ENCODE measurements at places on chromosomes 1 and 21.

- DNase-seq: no peak
Measured at GRCh38 chr1:42767510-42768000, 506 bp downstream of the C1orf50 start.

GRCh38 chr1:216997831-216998230, 274.6 kb upstream of the ESRRG start:
- no peak for DNase-seq

DNA sequence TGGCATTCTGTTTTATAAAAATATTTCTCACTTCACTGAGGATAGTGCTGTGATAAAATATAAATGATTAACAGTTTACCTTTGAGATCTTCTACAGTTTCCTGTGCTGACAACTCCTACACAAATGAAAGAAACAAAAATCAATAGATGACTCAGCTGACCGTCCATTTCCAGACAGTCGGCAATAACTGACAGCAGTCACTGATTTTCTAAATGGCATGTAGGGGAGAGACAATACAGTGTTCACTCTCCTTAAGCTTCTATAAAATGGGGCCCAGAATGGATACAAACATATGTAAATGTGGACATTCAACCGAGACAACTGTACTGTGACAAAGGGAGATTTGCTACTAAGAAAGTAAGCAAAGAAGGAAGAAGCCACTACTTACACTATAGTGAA, 34.3 kb downstream of the PCNX2 start:
- no peak for DNase-seq

DNA sequence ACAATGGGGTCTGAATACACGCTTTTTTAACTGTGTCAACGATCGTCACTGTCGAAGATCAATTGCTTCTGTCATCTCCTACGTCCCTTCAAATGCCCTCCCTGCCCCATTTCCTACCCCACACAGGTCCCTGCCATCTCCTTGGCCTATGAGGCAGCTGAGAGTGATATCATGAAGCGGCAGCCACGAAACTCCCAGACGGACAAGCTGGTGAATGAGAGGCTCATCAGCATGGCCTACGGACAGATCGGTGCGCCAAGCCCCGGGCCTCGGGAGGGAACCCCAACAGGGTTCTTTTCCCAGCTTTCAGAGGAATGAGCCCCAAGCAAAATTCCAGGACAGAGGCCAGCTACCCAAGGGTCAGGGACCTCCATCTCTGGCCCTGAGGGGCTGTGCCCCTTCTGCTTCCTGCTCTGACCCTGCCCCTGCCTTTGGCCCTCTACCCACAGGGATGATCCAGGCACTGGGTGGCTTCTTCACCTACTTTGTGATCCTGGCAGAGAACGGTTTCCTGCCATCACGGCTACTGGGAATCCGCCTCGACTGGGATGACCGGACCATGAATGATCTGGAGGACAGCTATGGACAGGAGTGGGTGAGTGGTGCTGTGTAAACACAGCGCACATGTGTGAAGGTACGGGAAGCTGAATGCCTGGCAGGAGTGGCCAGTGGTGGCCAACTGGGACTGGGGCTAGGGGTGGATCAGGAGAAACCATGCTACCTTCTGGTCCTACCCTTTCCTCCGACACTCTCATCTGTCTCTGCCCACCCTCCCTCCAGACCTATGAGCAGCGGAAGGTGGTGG, 15.1 kb upstream of the ATP1A4 start:
- no peak for DNase-seq

DNA sequence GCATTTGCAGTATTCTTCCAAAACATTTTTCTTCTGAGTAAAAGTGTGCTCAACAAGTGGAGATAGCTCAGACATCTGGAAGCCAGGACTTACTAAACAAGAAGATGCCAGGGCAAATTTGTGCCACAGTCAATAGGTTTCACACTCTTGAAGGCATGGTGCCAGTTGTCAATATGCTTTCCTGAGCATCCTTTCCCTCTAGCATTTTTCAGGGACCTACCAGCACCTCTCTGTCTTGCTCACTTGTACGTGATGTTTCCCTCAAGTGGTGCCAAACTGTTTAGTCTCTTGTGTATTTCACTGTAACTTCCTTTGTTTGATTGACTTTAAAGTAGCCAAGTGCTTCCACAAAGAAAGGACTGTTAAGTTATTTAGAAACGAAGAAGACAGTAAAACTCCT, 194.0 kb upstream of the SGIP1 start:
- DNase-seq: no peak

GRCh38 chr1:91981996-91982609, 32.9 kb downstream of the BRDT start:
- DNase-seq: no peak

DNA sequence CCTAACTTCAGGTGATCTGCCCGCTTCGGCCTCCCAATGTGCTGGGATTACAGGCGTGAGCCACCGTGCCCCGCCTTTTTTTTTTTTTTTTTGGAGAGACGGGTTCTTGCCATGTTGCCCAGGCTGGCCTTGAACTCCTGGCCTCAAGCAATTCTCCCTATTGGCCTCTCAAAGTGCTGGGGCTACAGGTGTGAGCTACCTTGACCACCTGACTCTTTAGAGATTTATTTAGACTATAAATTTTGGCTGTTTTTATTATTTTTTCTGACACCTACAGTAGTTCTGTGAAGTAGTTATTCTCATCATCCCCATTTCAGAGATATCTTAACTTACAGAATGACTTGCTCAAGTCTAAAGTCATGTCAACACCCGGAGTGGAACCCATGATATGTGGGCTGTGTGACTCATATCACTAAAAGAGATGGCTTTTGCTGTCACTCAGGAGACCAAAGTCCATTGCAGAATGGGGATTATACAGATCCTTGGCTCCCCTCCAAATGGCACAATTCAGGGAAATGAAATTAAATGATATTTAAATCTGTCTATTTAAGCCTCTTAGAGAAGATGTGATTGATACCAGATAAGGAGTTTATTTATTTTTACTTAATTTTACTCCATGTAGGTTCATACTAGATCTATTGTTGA, 93.2 kb downstream of the CTH start:
- DNase-seq: no peak

DNA sequence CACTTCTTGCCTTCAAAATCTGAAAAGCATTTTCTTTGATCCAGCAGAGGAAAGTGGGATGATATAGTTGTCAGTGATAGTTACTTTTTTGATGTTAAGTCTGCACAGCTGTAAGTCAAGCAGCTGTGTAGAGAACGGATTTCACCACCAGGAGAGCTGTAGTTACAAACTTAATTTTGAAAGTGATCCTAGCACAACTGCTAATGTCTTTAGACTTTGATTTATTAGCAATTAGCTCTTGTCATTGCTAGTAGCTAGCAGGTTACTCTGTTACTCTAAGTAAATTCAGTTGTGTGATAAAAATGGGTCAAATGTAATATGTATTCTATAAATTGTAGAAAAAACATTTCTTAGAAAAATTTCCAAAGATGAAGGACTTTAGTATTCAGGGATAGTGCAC, 46.0 kb downstream of the ALG6 start:
- no peak for DNase-seq

DNA sequence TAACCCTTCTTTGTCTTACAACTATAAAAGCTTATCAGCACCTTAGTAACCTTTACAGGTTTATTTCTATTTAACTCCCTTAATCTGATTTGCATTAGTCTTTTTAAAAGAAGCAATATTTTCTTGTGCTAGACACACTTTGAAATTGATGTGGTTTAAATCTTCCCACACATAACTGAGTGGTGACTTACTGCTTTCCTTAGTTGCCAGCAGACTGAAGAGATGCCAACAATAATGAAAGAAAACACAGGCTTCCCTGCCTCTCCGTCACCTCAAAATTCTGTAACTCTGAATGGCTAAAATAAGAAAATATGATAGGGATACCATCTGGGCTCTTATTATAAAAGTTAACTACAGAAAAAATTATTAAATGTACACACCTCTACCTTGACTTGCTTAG, 196.8 kb downstream of the PTBP2 start:
- peak; percentile 50 for DNase-seq
